ENCODE measurements at places on chromosomes 5 and 9.
A peak's percentile ranks its signal among the peaks of the same experiment; 100 is the strongest.

DNA sequence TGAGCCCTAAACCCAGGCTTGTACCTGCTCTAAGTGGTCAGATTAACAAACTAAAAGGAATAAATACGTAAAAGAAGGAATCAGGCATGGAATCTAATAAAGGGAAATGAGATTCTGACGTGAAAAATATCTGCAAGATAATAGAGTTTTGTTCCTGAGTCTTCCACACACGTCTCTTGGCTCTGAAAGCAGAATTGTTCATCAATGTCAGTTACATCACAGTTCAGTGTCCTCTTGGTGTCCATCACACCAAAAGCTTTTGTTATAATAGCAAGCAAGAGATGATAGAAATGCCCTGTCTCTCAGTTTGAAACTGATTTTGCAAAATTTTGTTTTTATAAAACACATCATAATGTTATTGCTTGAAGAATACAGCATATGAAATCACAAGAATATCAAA lies 34.7 kb upstream of the NMUR2 start:
- no peak for DNase-seq

DNA sequence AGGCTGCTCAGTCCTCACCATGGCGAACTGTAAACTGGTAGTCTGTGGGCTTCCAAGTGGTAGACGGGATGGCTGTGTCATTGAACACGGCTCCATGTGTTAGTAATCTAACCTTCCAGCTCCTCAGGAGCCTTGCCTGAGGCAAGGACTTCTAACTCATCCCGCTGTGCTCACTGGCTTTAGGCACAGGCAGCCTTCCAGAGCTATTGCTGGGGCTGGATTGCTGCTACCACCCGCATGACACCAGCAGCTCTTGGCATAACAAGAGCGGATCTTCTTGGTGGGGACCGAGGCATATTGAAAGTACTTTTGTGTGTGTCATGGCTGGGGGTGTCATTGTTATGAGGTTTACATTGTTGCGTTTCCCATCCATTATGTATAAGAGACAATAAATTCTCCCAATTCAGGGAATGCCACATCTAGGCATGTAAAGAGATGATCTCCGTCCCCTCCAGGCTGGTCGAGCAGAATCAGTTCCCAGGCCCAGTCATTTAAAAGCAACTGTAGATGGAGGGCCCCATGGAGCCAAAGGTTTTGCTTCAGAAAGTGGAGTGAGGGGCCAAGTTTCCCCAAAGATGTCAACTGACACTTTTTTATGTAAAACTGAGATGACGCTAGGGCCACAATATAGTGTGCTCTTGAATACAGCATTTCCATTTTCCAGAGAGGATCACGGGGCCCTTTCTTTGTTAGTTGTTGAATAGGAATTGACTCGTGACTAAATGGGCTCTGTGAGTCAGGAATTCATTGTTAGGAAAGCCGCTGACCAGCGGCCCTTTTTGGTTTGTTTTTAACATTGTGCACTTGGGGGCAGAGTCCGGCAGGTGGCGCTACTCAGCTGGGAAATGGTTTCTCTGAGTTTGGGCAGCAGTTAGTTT lies 759.5 kb downstream of the TAF11L14 start:
- peak; percentile 58 for DNase-seq

DNA sequence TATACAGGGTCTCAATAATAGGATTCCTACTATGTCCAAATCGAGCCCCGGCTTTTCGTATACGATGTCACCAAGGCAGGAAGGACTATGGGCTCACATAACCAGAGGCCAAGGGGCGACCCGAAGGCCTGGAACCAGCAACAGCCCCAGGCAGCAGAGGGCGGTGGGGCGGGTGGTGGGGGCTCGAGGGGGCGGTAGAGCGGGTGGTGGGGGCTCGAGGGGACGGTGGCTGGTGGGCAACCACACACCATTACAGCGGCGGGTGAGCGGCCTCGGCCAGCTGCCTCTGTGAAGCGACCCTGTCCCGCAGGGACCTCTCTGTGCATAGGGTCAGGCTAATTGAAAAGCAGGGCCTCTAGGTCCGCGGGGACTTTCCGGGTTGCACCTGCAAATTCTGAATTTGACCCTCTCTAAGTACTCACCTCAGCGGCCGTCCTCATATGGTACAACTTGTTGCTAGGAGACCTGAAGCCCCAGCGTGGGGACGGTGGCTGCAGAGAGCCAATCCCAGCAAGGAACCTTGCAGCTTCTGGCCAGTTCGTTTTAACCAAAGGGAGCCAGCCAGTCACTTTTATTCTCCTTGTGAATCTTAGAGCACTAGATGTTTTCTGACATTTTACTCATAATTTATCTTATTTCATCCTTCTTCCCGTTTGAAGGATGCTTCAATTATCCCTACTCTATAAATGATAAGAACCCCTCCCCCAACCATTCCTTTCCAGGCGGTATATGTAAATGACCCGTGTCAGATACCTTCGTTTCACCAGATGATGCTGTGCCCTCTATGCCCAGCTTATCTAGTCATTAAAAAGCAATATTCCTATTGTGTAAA lies at the start of gene NME5:
Gene NME5, minus strand, starts transcription at position 480 of the 832 bp plus-strand sequence. CDS start 648 bp downstream, outside the sequence.
- peak; percentile 44 for DNase-seq

DNA sequence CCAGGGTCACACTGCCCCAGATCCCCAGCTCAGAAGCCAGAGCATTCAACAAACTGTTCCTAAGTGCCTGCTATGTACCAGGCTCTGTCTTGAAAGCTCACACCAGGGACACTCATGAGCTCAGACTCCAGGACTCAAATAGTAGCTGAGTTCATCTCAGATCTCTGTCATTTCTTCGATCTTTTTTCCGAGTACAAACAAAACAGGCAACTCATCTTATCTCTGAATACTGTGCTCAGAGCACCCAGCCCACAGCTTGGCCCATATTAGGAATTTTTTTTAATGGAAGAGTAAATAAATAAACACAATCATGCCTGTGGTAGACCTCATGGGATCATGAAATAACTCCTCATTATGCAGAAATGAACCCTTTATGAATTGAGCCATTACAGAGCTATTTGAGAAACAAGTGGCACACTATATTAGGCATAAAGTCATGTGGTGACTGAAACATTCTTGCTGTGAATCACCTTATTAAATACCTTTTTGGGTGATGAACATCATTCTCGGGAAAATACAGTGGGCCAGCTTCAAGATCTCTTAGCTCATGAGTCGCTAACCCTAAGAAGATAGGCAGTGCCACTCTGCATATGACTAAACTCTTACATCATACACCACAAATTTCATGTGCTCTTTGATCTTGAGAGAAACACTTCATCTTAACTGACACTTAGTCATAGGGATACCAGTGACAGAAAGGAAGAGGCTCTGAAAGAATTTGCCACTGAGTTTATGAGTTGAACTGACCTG lies 9.9 kb downstream of the SH3RF2 start:
- peak; percentile 90 for DNase-seq

DNA sequence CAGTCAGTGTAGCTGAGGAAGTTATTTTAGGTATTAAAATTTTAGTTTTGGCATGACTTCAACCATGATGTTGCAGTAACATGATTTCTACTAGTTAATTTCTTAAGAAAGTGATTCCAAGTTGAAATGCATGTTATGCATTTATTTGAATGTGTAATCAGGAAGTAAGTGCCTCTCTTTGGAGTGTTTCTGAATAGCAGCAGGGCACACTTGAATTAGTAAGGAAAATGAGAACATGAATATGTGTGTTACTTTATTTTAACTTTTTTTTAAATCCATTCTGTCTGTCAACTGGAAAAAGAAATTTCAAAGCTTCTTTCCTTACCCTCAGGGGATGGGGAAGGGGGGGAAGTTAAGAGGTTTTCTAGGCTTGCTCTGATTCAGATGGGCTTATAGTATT lies 40.4 kb downstream of the CTNNA1 start:
- DNase-seq, result peak; percentile 16

GRCh38 chr9:81472701-81473100 lies 216.6 kb downstream of the TLE1 start:
- no peak for DNase-seq

DNA sequence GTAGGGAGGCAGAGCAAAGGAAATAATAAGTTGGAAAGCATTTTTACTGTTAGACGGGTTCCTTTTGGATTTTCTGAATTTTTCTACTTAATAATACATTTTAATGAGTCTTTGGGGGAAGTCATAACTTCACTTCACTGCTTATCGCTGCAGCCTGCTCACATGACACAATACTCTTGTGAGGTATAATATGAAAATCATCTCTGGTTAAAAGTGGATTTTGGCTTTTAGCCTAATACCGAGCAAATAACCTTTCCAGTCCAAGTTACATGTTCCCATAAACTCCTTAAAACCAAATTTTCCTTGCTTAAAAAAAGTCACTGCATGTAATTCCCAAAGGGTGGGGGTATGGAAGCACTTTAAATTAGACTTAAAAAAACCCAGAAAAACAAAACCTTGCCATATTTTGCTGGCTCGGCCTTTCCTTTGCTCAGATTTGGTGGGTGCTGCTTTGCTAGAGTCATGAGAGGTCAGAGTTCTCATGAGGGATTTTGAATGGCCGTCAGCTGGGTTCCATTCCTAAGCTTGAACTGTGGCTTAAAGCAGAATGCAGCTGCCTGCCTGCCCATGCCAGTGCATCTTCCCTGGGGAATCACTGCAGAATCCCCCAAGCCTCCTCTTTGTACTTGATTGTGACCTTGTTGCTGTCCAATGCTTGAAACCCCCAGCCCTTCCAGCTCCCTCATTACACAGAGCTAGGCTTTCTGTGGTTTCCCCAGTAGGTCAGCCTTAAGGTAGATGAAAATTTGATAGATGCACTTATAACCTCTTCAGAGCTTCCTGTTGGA lies 331.8 kb downstream of the KDM4C start:
- DNase-seq, result no peak

Data from fibroblast of skin of back (primary cell).